Suprapubic skin (tissue), 4 donors: ENCODE measurements at places on chromosomes 1 and 21. TPM values are rescaled to one million over a fixed set of nuclear protein-coding genes. Genes with fewer than 3 reads are reported as not detected.

- no peak for DNase-seq
Measured at GRCh38 chr1:208536212-208536611, 292.0 kb upstream of the PLXNA2 start.

DNA sequence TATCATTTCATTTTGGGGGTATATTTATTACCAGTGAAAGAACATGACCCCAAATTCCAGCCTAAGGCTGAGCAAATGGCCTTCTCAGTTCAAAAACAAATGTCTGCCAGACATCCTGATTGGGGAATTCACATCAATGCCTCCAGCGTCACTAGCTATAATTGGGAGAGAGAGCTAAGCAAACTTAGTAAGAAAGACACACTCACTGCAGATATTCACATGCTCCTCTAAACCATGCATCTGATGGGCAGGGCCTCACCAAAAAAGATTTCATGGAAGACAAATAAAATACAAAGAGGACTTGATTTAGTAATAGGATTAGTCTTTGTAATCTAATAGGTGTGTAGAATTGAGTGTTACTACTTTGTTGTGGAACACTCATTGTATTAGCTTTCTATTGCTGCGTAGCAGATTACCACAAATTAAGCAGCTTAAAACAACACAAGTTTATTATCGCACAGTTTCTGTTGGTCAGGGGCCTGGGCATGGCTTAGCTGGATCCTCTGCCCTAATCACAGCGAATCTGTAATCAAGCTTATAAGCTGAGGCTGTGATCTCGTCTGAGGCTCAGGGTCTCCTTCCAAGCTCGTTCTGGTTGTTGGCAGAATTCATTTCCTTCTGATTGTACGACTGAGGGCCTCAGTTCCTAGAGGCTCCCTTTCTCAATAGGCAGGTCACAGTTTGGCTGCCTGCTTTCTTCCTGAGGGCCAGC is 243.0 kb downstream of the PBX1 start:
- DNase-seq: no peak

The UTS2 gene
- total RNA-seq: not detected

The KCNE1 gene
- total RNA-seq: 1.7 TPM

GRCh38 chr1:9004700-9005394 is 21.4 kb downstream of the SLC2A7 start:
- DNase-seq: no peak

The NOS1AP gene
- total RNA-seq: 3.6 TPM

The RPTN gene
- total RNA-seq: 9.0 TPM

The HES2 gene
- total RNA-seq: 36.4 TPM

The GPR37L1 gene
- total RNA-seq: not detected

DNA sequence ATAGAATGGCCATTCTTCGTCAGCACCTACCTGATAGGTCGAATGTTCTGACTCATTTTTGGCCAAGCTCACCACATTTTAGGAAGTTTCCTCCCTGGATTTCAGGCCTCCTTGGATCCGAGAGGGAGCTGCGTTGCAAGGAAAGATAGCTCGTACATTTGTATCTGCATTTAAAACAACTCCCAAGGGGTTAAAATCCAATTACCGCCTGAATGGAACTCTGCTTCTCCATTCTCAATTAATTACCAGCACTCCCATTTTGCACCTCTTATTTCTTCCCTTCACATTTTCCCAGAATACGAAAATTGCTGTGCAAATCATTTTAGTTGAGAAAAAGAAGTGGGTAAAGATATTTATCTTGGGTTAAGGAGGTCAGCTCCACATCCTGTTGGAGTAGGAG is 610.7 kb downstream of the NPHP4 start:
- no peak for DNase-seq

- DNase-seq: no peak
Measured at GRCh38 chr1:230707732-230708630, 5.9 kb downstream of the AGT start.

The TOE1 gene
- 8.5 TPM for total RNA-seq

DNA sequence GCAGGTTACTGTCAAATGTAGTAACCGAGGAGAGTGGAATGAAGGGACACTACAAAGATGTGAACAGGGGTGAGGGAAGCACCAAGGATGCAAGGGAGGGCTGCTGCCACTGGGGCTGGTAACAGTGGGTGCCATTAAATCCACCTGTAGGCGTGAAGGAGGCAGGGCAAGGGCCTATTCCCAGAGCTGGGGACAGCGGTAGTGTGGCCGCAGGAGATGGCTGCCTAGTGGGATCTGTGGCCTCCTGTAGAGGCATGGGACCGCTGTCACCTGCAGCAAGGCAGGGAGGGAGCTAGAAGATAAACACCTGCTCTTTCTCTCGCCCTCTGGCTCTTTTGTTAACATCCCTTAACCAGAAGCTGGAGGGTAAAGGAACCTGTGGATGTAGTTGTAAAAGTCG is 80.5 kb upstream of the CNIH3 start:
- no peak for DNase-seq

The CD1E gene
- total RNA-seq: 4.9 TPM
